Stimulated activated CD4-positive, alpha-beta T cell treated with anti-CD3 and anti-CD28 coated beads, TNF-alpha, amount 100 ng/mL, for 1 hour (primary cell): ENCODE measurements at places on chromosomes 6 and 20.

DNA sequence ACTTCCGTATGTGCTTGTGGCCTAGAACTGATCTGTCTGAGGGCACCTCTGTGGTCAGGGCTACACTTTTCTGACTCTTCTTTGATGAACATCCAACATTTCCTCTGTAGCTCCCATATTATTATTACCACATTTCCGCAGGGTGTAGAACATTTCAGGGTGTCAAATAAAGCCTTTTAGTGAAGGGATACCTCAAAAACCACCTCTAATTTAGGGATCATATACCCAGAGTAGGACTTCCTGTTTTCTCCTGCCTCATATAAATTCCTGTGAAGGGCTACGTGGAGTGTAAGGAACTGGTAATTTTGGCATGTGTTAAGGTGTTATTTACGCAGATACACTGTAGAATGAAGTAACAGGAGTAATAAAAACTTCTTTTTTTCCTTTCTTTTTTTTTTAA, 5.5 kb upstream of the MUC22 start:
- no peak for DNase-seq

DNA sequence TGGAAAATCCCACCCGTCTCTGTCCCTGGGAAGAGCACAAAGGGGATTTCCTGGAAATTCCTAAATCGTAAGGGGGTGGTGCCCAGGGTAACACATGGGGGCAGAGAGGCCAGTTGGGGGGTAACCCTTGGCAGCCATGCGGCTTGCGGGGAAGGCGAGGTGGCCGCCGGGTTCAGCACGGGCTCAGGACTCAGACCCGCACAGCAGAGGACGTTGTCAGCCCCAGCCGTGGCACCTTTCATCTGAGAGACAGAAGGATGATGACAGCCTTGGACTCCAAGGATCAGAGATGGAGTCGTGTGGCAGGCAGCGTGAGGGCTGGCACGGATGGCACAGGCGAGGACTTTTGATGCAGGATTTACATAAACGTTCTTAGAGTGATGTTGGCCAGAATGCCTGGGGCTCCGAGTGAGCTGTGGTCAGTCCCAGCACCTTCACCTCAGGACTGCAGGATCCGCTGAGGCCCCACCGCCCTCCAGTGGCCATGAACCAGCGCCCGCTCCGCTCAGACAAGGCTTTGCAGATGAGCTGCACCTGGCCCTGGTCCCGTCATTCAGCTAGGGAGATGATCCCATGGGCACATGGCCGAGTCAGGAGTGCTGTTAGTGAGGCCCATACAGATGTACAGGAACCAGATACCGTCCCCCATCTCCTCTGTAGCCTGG, 190.3 kb downstream of the TAF4 start:
- DNase-seq, result no peak

GRCh38 chr6:96465321-96465903, 56.2 kb upstream of the UFL1 start:
- DNase-seq, result no peak

GRCh38 chr6:84967389-84967788, 203.0 kb upstream of the TBX18 start:
- no peak for DNase-seq

DNA sequence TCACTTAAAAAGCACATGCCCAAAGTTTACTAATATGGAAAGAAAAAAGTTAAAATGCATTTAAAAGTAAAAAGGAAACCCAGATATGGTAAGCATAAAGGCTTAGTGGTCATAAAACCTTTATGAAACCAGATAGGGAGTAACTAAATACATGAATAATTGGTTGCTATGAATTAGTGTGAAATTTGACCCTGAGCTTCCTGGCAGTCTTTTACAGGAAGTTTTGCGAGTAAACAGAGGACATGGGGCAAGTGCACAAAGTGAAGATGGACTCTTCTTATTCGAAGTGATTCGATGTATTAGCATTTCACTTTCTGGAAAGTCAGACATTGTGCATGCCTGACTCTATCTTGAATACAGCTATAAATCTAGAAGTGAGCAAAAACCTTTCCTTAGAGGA, 90.9 kb upstream of the MLIP start:
- no peak for DNase-seq

DNA sequence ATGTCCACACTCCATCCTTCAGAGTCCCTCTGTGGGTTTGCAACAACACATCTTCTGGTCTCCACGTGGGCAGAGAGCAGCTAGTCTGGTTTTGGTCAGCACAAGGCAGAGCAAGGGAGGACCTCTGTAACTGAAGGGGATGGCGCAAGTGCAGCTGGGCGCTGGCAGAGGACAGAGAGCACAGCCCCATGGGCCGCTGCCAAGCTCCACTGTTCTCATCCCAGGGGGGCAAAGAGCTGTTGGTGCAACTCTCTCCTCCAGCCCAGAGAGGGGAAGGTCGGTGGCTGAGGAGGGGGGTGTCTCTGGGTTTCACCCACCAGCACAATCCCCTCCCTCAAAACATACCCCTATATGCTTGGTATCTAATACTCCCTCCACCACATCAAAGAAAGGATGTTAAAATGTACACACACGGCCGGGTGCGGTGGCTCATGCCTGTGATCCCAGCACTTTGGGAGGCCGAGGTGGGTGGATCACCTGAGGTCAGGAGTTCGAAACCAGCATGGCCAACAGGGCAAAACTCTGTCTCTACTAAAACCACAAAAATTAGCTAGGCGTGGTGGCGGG, 9.1 kb downstream of the ATP9A start:
- no peak for DNase-seq

DNA sequence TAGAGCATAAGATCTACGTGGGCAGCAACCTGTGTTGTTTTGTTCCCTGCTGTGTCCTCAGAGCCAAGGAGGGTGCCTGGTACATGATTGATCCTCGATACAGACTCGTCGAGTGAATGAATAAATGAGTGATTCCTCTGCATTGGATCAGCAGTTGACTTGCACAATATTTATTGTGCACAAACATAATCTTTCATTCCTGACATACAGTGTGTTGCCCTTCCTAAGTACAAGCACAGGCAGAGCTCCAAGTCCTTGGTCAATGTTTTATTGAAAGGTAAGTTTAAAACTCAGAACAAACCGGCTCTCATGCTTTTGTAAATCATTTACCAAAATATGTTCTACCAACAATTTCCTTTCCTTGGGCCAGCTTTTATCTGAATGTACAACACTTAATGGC, 57.4 kb downstream of the STMND1 start:
- no peak for DNase-seq
